ENCODE measurements at places on chromosomes 1 and 21.

- no peak for DNase-seq
Measured at GRCh38 chr1:95169548-95169947, 52.4 kb downstream of the TLCD4 start.

- DNase-seq = no peak
Measured at GRCh38 chr1:4284976-4285375, 369.4 kb upstream of the AJAP1 start.

GRCh38 chr1:208852911-208853310, 608.7 kb upstream of the PLXNA2 start:
- no peak for DNase-seq

DNA sequence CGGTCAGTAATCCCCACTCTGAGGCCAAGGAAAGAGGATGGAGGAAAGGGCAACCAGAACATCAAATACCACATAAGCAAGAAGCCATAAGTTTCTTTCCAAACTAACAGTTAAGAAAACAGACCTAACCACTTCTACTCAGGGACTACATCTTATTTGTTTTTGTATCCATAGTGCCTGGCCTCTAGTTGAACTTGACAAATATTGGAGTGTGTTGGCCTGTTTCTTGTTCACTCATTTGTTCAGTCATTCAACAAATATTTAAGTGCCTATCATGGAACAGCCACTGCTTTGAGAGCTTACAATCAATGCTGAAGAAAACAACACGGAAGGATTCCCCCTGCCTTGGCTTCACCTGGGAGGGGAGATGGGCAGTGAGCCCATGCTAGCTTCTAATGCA, 69.7 kb downstream of the ST6GALNAC3 start:
- DNase-seq = no peak

- no peak for DNase-seq
Measured at GRCh38 chr1:152107984-152108881, 7.0 kb downstream of the TCHH start.

- DNase-seq = peak; percentile 67
Measured at GRCh38 chr21:18499761-18500376, 96.3 kb upstream of the TMPRSS15 start.

DNA sequence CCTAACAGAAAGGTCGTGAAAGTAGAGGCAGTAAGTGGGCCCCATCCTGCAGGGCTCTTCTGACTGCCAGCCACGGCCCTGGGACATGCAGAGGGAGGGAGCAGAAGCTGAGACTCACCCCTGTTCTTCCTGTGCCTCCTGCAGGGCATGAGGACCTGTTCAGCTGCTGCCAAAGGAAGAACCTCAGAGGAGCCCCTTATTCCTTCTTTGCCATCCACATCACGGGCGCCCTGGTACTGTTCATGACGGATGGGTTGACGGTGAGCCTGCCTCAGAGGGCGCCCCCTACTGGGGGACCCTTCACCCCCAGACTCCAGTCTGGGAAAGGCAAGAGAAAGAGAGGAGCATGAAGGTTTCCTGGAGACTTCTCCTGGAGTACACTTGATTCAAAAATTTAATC, 47.1 kb downstream of the ELK4 start:
- DNase-seq = no peak

- no peak for DNase-seq
Measured at GRCh38 chr1:54698346-54698745, 17.3 kb upstream of the TTC4 start.

DNA sequence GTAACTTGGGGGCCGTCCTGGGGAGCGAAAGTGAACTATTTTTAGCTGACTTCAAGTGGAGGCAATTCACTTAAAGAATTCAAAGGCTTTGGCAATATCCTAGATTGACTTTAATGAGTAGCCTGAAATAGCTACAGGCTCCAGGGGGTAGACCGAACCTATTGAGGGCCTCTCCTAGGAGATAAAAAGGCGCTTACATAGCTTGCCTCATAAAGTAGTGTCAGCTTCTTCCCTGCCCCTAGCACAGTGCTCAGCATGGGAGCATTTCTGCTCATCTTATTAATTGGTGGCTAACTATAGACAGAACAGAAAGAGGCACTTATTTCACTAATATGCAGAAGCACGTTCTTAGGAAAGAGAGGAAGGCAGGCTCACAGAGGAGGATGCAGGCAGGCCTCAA, 12.3 kb upstream of the CTNNBIP1 start:
- no peak for DNase-seq

DNA sequence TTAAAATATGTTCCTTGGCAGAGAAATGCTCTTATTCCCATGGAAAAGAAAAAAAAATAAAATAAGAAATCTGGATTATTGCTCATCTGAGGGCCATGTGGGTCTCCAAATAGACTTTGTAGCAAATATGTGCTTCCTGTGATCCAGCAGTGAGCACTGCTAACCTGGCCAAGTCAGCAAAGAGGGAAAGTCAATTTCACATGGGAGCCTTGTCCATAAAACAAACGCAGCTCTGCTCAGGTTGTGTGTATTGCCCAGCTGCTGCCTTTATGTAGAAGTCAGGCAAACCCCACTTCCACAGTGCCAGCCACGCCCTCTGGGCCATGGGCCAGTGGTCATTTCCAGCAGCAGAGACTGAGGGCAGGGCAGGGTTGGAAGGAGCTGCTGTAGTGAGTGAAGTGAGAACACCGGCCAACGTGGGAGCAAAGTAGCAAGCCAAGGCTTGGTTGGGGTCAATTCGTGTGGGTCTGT, 174.3 kb downstream of the LYPLAL1 start:
- no peak for DNase-seq

DNA sequence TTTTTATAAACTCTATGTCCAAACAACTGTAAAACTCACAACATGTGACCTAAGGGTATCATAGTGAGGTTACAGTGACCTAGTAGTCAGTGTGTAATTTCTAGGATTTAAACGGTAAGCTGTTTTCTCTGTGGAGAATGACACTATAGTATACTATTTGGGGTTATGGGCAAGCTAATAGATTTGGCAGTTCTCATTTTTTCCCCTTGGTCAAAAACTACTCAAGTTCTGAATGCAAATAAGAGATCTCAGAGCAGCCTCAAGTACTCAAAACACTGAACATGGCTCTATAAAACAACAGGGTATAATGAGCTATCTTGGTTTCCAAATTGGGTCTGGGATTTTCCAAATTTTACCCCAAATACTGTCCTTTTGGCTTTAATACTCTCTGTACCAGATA, 88.5 kb upstream of the HMCN1 start:
- no peak for DNase-seq

- no peak for DNase-seq
Measured at GRCh38 chr1:228818928-228819630, 83.8 kb downstream of the RHOU start.

DNA sequence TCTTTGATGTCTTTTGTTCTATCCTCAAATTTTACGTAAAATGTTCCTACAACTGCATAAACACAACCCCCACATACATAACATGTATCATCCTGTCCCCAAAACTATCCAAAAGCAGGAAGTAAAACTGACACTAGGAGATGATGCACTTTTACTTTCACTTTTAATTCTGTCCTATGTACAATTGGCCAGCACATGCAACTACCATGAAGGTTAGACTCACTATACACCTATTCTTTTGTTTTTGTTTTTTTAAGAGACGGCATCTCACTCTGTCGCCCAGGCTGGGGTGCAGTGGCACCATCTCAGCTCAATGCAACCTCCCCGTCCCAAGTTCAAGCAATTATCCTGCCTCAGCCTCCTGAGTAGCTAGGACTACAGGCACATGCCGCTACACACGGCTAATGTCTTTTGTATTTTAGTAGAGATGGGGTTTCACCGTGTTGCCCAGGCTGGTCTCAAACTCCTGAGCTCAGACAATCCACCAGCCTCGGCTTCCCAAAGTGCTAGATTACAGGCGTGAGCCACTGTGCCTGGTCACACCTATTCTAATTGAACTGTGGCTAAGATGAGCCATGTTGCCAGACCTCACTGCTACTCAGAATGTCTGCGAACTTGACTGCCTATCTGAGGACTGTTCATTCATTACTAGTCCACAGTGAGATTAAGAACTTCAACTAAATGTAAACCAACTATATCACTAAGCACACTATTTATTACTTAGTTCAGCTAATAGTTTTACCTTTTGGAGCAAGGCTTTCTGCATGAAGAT, 48.0 kb downstream of the TOR3A start:
- DNase-seq = no peak

- no peak for DNase-seq
Measured at GRCh38 chr1:243725075-243725474, 125.0 kb downstream of the AKT3 start.

GRCh38 chr1:85838238-85838637, 130.0 kb upstream of the ZNHIT6 start:
- no peak for DNase-seq

DNA sequence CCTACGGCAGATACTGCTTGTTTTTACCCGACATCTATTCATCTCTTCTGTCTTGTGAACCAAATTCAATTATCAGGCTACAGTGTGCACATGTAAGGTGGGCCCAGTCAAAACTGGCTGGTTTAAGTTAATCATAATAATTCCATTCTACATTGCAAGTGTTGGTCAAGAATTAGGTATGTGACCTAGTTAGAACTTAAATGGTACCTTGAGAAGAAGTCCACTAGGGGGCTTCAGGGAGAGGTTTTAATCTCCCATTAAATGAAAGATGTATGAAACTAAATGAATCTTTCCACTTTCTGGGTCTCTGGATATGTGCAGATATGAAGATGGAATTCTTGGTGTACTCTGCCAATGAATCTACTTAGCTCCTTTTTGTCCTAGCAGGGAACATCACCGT, 187.1 kb downstream of the CDC42BPA start:
- no peak for DNase-seq

DNA sequence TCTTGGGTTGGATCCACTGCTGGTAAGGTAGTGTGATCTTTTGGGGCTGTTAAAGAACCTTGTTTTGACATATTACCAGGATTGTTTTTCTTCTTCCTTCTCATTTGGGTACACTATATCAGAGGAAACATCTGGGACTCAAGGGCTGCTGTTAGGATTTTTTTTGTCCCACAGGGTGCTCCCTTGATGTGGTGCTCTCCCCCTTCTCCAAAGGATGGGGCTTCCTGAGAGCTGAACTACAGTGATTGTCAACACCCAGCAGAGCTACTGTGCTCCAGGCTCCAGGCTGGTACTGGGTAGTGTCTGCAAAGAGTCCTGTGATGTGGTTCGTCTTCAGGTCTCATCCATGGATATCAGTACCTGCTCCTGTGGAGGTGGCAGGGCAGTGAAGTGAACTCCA, 20.6 kb downstream of the IFI16 start:
- no peak for DNase-seq

DNA sequence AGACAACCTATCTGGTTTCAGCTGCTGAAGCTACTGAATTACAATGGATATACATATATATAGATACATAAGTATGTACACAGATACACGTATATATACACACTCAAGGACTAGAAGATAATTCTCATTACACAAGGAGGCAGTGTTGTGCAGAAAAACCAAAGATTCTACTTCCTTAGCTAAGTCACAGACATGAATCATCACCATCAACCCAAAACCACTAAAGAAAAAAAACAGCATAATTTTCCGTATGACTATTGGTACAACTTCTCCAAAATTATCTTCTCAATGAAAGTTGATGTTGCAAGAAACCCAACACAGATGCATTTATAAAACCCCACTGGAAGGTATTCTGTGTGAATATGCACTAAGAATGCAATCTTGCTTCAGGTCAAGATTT, 36.8 kb upstream of the RPF1 start:
- DNase-seq = no peak

DNA sequence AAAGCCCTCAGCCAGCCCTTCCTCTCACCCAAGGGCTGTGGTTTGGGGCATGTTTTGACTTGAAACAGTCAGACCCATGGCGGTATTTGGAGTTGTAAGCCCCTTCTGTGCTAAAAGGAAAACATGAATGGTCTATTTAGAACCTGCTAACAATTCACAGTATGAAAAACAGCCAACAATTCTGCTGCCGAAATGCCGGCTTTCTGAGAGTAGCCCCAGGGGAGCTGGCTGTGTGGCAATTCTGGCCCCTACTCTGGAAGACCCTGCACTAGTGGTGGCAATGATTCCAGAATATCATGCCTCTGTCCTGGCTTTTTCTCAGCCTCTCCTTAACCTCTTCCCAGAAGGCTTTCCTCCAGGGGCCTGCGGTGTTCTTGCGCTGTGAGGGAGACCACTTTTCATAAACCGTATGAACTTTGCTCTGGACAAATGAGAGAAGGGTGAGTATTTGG, 118.7 kb downstream of the EDEM3 start:
- DNase-seq = no peak

DNA sequence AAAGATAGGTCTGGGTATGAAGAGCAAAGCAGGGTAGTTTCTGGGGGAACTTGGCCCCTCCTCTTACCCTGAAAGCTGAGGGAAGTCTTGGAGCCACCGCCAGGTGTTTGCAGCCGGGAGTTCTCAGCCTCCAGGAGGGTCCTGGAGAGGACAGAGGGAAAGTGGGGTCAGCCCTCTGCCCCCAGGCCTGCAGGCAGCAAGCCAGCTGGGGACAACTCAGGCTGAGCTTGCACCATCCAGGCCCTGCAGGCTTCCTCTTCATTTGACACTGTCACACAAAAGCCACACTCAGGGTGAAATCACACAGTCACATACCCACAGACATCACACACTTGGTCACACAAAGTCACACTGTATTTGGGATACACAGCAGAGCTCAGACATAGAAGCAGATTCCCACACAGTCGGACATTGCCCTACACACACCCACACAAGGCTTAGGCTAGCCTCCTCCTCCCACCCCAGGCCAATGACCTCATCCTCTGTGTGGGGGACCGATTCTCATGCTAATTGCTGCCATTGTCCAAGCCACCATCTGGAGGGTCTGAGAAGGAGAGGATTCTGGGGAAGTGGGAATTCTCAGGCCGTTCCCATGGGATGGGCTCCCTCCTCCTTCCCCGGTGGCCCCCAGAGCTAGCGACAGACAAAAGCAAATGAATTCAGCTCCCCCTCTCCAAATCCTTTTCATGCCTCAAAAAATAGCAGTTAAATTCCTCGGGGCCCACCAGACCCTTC, 3.7 kb downstream of the NES start:
- DNase-seq = peak; percentile 67

DNA sequence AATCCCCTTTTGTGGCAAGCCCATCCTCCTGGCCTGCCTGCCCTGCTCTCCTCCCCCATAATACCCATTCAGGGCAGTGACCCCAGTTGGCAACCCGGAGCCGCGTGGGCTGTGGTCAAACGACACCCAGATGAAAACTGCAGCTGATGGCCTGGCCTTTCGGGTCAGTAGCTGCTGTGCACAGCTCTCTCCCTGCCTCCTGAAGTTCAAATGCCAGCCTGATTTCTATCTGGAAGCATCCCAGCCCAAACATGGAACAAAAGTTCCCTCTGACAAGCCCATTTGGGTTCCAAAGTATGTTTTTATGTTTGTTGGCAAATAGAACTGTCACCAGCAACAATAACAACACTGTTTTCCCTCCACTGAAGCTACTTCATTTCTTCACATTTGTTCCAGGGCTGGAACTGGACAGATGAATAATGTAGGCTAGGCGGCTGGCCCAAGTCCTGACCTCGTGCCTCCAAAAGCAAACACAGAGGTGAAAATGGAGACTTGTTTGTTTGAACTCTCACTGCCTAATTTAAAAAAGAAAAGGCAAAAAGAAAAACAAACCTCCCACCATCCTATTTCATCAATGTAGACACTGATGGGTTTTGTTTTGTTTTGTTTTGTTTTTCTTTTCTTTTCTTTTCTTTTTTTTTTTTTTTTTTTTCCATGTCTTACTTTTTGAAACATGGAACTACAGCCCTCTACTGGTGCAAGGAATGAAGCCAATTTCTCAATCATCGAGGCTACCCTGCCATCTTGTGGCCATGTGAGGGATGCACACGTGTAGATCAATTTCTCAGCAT, 179.0 kb downstream of the ADSS2 start:
- peak; percentile 82 for DNase-seq
